ENCODE measurements at places on chromosomes 2 and 18. TPM values are rescaled to one million over a fixed set of nuclear protein-coding genes. Genes with fewer than 3 reads are reported as not detected.

Gene PLEKHB2
- total RNA-seq: 43.4 TPM

Gene FSIP2
- 3.3 TPM for total RNA-seq

Gene ZNF532
- total RNA-seq: 137 TPM

Gene ZNF521
- total RNA-seq: 5.3 TPM

Gene LDLRAD4
- 0.88 TPM for total RNA-seq

Gene CD8A
- 0.34 TPM for total RNA-seq

Gene SERPINB4
- 0.17 TPM for total RNA-seq

Gene UCN
- total RNA-seq: 0.74 TPM

Gene KIAA2012
- total RNA-seq: 1.3 TPM

Gene CHST10
- total RNA-seq: 26.9 TPM

Gene SLC11A1
- 0.39 TPM for total RNA-seq

Gene KDSR
- 52.7 TPM for total RNA-seq
